Occipital lobe (tissue), 3 donors: ENCODE measurements at places on chromosomes 6 and 20.

GRCh38 chr20:5608442-5609161 lies 141.6 kb upstream of the SHLD1 start:
- DNase-seq, result no peak

DNA sequence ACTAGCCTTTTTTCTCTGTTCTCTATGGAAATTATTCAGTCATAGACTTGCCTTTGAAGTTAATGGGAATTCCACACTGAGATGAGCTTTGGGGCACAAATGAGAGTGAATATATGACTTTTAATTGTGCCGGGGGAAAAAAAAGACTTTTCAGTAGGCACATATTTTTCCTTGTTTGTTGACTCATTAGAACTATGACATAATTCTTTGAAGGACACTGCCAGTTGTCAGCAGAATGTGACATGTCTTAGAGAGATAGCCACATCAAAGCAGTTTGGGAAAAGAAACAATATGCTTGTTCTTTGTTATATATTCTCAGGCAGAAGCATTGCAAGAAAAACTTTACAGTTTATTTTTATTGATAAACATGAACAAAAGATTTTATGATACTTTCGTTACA lies 138.3 kb downstream of the COL9A1 start:
- DNase-seq, result no peak

DNA sequence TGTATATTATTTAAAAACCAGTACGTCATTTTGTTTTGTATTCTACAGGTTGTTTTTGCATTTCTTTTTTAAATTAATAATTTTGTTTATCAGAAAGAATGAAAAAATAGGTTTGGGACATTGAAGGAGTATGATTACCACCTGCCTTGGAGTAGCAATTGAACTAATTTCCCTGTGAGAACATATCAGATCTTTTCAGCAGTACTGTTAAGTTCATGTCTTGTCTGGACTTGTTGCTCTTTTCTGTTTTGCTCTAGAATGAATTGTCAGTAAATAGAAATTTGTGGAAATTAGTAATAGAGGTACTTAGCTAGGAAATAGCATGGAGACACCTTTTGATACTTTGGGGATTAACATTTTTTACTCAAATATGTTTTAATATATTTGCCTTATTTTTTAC lies 24.3 kb downstream of the HSF2 start:
- no peak for DNase-seq

DNA sequence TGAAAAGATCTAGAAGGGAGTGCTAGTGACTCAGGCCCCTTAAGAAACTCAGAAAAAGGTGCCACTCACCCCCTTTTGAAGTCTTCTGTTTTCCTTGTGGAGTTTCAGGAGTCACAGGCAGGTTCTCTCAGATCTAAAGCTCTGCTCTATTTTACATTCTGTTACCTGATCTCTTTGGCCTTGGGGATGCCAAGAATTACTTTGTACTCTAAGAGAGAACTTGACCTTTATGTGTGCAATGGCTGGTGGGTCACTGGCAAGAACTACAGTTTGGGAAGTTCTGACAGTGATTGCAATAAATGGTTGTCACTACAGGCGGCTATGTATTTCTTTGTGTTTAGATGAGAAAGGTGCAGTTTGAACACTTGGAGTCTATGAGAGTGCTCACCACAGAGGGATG lies 24.2 kb upstream of the ENPP4 start:
- no peak for DNase-seq

- peak; percentile 72 for DNase-seq
Observed at GRCh38 chr6:116370760-116371119, at the start of gene DSE. TSS of gene DSE (plus strand) at chr6:116370947. CDS start at chr6:116399251, 28,304 bp downstream.

- no peak for DNase-seq
Observed at GRCh38 chr6:27720607-27721580, 191.3 kb downstream of the OR2B2 start.

DNA sequence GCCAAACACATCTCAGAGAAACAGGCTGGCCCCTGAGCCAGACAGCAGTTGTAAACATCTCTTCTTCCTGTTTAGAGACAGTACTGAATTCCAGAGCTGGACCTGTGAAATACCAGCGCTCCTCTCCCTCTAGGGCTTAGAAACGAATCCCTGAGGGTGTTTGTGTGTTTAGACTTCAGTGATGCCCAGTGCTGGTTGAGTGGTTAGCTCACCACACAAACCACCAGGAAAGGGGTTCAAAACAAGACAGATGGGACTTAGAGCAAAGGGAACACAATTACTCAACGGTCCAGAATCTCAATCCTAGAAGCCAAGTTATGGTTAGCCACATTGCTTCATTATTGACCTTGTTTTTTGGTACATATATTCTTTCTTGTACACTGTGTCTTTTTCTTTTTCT lies 108.7 kb upstream of the TMEM170B start:
- DNase-seq, result no peak

DNA sequence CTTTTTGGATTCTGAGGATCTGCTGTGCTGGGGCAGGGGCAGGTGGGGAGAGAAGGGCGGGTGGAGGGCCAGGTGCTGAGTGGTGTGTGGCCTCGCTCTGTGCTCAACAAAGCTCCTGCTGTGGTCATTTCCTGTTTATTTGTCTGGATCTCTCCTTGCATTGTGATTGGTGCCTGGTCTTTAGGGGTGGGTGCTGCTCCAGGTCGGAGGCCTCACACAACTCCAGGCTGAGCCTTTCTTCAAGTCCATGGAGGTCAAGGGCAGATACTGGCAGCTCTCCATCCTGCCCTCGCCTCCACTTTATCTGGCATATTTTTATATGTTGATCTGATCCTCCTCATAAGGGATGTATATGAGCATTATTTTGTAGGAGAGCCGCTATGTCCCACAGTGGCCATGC lies 36.2 kb downstream of the HLA-F start:
- no peak for DNase-seq

DNA sequence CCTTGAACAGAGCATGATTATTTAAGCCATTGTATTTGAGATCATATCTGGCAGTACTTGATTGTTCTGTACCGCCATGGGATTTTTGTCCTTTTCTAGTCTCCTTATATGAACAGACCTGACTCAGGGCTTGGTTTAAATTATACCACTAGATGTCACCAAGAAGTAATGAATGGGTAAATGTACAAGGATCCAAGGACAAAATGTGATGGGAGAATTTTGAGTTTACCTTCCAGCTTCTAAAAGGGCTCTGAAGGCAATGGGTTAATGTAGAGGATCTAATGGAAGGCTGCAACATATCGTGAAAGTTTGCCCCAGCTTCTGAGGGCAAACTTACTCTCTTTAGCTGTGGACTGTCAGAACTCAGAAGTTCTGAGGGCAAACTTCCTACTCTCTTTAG lies 12.0 kb downstream of the RNF8 start:
- no peak for DNase-seq

- no peak for DNase-seq
Observed at GRCh38 chr6:74222768-74223333, 526.8 kb downstream of the CD109 start.

DNA sequence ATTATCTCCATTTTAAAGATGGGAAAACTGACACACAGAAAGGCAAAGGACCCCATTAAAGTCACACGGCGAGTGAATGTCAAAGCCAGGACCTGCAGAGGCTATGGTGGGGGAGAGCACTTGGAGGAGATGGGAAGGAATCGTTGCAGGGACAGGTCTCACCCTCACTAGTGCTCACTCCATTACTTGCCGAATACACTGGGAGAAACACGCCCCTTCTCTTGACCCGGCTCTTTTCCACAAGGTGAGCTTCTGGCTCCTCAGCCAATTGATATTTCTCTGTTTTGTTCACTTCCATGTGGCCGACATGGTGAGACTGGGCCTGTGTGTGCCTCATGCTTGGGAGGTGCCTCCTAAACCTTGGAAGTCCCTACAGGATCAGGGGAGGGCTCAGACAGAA lies 117.8 kb upstream of the KCNG1 start:
- no peak for DNase-seq

DNA sequence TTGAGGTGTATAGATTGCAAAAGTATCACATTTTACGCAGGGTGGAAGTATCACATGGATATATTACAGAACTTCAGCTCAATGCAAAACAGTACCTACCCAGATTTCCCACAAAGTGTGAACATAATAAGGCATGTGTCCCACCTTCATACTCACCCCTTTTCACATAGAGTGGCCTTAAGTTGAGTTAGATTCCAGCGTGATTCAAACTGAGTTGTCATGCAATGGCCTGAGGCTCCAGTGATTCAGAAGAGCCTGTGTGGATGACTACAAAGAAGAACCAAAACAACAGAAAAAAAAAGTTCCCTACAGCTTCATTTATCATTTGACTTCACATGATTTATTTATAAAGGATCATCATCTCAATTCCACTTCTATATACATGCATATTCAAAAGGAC lies 309.7 kb downstream of the SLC35F1 start:
- no peak for DNase-seq

GRCh38 chr6:31158863-31159855 lies 770 bp downstream of the TCF19 start:
- DNase-seq, result no peak

- DNase-seq, result no peak
Observed at GRCh38 chr6:31586599-31587281, 663 bp downstream of the LST1 start.

DNA sequence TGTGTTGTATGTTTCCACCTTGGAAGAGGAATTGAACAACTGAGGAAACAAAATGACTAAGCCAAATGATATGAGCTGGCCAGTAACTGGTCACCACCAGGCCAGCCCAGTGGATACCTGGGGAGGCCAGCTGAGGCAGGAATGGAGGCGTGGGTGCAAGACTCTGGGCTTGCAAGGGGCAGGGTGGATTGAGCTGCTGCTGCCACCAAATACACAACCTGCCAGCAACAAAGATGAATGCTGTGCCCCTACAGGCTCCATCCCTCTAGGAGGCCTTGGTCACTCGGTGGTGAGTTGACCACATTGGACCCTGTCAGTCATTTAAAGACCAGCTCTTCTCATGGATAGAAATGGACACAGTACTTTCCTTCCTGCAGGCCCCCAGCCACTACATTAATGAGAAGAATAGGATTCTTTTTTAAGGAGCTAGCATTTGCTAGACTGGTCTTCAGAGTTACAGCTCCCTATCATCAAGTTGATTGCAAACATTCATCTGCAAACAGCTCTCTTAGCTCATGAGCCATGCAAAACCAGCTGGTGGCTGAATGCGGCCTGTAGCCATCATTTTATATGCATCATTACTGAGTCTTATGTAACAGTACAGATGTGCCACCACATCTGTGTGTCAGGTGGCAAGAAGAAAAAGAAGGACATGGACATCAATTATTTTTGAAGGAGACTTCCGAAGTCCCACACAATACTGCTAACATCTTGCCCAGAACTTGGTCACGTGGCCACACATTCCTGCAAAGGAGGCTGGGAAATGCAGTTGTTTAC lies 26.3 kb upstream of the SLC22A3 start:
- DNase-seq, result no peak

GRCh38 chr6:134437376-134437775 lies 119.5 kb upstream of the SGK1 start:
- no peak for DNase-seq

- no peak for DNase-seq
Observed at GRCh38 chr6:45423111-45423823, 45.5 kb upstream of the SUPT3H start.

DNA sequence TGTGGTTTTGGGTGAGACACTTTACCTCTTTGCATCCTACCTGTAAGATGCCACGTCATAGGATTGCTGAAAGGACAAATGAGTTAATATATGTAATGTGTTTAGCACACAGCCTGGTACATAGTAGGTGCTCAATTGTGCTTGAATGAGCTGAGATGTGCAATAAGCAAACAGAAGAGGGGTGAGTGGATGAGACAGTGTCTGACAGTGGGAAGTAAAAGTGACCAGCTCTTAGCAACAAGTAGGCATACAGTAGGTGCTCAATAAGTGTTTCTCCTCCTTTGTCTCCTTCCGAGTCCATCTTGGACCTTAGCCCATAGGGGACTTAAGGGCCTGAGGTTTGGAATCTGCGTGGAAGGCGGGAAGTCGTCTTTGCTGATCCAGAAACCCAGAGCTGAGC lies 104.7 kb downstream of the CEBPB start:
- no peak for DNase-seq

- no peak for DNase-seq
Observed at GRCh38 chr6:34484899-34485298, 19.0 kb downstream of the PACSIN1 start.

GRCh38 chr6:139939189-139939979 lies 564.9 kb upstream of the CITED2 start:
- DNase-seq, result no peak

DNA sequence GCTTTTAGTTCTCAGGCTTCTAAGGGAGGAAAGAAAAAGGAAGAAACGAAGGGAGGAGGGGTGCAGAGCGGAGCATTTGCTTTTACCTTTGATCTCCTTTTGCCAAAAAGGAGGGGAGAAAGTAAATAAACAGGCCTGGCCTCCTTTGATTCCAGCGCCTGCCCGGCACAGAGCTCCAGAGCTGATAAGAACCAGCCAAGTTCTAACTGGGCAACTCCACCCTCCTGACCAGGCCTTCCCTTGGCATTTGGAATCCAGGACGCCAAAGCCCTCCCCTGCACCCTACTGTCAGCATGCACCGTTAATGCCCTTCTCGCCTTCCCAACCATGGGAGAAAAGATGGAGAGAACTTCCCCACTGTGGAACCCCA lies 120.8 kb upstream of the PTPN1 start:
- DNase-seq, result no peak

DNA sequence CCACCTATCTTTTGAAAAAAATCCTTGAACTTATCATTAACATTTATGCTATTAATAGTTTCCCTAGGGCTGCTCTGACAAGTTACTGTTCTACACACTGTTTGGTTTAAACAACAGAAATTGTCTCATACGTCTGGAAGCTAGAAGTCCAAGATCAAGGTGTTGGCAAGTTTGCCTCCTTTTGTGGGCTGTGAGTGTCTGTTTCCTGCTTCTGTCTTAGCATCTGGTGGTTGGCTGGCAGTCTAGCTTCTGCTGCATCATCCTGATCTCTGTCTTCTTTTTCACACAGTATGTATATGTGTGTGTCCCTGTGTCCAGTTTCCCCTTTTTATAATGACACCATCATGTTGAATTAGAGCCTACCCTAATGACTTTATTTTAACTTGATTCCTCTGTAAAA lies 154.8 kb downstream of the RPS12 start:
- DNase-seq, result no peak

DNA sequence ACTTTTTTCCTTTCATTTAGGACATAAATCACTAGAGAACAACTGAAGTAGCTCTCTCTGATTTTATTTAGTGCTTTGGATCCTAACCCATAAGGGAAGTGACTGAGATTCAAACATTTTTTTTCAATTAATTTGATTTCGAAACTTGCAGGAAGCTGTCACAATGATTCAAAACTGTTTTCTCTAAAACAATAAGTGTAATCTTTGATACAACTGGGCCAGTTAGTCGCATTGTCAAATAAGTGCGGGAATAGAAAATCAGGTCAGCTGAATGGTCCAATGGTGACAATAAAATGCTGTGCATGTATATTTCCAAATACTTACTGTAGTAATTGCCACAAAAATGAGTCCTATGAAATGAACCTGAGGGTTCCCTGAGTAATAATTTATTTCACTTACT lies 930.8 kb downstream of the TFAP2A start:
- no peak for DNase-seq
